ENCODE measurements at places on chromosomes 3 and 15.

GRCh38 chr3:123123716-123124616, 57.1 kb downstream of the PDIA5 start:
- DNase-seq, result no peak

- no peak for DNase-seq
Measured at GRCh38 chr3:88076712-88077111, 17.7 kb downstream of the ZNF654 start.

- DNase-seq, result no peak
Measured at GRCh38 chr15:51172193-51172592, 77.5 kb upstream of the TNFAIP8L3 start.

DNA sequence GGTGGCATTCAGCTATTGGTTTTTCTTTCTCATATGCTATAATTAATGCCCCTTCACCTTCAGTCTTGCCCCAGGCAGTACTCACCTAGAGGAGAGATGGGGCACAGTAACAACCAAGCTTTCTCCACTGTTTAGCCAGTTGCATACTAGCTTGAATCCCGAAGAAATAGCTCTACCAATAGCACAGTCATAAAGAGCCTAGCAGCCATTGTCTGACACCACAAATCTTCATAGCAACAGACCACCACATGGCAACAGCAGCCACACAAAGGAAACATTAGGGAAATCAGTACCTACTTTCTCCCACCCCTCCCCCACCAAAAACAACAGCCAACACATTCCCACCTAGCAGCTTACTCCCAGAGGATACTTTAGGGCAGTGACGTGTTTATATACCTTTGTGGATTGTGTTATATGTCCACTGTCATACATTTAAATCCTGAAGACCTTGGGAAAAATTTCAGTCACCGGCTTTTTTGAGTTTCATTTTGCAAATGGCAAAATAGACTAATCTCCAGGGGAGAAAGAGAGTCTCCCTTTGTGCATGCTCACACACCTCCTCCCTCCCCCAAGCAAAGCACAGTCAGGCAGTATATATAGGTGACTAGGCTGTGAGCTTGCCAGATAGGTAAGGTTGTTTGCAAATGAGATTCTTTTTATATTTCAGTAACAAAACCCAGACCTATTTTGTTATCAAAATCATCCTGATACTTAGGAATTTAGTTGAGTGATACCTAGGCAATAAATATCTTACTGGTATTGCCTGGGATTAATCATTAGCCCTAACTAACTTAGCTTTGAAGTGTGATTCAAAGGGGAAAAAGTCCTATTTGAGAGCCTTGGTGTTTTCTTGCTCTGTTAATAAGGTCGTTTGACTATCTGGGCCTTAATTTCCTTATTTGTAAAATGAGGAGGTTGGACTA, 140.6 kb downstream of the RBPMS2 start:
- no peak for DNase-seq

DNA sequence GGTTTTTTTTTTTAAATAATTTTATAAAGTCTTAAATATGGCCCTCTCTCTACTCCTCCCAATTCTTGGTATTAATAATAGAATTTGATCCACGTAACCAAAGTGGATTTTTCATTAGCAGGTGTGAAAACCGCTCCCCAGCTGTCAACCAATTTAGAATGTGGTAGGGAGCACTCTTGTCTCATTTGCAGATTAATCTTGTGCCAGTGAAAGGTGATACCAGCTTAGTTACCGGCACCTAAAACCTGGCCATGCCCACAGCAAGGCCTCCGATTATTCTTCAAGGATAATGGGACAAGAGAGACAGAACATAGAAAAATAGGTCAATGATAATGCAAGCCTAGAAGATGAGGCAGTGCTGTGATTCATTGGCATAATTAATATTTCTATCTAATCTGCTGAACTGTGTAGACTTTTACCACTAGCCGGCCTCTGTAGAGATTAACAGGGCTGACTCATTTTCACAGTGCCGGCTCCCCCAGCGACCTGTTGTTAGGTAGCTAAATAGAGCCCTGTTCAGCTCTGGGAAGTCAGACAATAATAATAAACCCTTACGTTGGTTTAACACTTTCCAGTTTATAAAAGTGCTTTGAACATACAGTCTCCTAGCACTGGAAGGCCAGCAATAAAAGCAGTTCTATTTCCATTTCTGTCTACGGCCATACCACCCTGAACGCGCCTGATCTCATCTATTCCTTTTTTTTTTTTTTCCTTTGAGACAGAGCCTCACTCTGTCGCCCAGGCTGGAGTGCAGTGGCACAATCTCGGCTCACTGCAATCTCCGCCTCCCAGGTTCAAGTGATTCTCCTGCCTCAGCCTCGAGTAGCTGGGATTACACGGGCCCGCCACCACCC, 102.9 kb downstream of the SHQ1 start:
- DNase-seq, result no peak

DNA sequence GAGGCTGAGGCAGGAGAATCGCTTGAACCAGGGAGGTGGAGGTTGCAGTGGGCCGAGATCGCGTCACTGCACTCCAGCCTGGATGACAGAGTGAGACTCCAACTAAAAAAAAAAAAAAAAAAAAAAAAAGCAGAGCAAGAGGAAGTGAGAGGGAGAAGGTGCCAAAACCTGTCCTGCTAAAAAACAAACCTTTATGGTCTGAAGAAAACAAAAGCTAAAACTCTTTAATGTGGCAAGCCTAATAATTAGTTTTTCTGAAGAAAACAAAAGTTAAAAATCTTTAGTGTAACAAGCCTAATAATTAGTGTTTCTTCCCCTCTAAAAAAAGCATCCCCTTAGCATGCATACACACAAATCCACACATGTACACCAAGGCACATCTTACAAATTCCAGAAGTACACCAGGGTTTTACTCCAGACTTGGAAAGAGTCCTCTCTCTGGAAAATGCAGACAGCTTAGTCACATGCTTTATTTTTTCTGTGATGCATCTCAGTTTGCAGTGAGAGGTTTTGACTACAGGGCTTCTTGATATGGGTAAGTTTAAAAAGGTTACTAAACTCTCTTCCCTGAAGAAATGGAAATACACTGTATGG, 65.9 kb downstream of the HACD2 start:
- DNase-seq, result no peak

GRCh38 chr3:110362751-110363150, 708.9 kb upstream of the NECTIN3 start:
- DNase-seq, result no peak

DNA sequence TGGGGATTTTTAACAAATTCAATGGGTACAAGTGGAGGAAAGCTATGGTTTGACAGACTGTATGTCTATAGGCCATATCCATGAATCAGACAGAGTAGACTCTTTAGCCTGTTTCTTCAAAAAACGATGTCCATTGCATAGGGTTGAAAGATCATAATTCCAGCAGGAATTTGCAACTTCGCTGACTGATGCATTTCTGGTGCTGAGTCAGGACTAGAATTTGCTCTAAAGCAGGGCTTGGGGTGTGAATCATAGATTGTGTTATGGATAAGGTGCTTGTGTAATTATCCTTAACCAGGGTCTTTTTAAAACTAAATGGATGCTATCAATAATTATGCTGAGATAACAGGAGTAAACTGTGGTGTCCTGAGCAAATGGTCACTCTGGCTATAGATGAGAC, 200.4 kb upstream of the TBC1D5 start:
- DNase-seq, result no peak

- DNase-seq, result no peak
Measured at GRCh38 chr3:10516544-10517452, 11.4 kb upstream of the ATP2B2 start.

DNA sequence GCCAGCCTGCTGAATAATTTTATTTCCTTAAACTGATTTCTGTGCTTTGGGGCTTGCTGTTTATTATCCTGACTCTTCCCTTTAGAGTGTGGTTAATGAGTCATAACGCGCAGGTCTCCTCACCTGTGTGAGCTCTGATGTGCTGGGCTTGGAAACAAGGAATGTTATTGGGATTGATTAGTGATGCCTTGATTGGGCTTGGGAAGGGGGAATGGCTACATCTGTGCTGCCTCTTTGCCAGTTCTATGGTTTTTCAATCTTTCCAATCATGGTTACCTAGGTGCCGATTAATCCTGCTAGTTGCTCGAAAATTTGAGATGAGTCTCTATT, 161.0 kb downstream of the THSD4 start:
- no peak for DNase-seq

DNA sequence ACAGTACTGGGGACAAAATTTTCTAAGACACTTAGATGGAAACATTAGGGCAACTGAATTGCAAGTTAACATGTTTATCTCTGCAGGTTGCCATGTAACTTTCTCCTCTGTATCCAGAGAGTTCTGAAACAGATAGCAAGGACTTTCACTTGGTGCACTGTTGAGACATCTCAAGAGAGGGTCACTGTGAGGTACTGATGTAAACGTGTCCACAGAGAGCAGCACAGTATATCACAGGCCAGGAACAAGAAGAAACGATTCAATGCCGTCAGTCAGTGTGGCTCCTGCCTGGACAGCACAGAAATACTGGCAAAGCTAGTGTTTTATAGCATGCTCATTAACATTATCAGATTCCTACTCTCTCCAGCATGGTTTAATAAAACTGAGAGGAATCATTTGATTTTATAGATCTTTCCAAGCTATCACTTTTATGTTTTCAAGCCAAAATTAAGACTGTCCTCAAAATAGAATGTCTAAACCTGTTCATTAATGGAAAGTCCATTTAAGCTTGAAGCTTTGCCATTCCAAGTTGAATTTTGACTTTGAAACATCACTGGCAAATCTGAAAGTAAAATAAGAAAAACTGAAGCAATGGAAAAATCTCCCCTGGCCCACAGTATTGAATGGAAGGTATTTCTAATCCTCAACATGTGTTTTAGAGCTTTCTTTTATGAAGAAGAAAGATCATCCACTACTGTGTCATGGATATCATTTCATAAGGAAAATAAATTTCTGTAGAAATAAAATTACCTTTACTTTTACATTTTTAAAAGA, 102.7 kb downstream of the IMPG2 start:
- no peak for DNase-seq

- no peak for DNase-seq
Measured at GRCh38 chr15:68503213-68503612, 71.2 kb upstream of the ITGA11 start.

GRCh38 chr3:62531981-62532380, 158.6 kb upstream of the FEZF2 start:
- DNase-seq, result no peak

GRCh38 chr3:5166846-5167245, 20.7 kb upstream of the EDEM1 start:
- DNase-seq, result no peak

GRCh38 chr3:119562307-119562961, 3.0 kb upstream of the CD80 start:
- no peak for DNase-seq

GRCh38 chr15:48625126-48625525, 20.4 kb downstream of the FBN1 start:
- no peak for DNase-seq

- DNase-seq, result no peak
Measured at GRCh38 chr3:30170681-30171438, 435.5 kb upstream of the TGFBR2 start.

All from activated CD4-positive, alpha-beta T cell treated with anti-CD3 and anti-CD28 coated beads for 1 hour (primary cell).